ENCODE measurements at places on chromosomes 7 and 10. TPM values are rescaled to one million over a fixed set of nuclear protein-coding genes. Genes with fewer than 3 reads are reported as not detected.

The TMEM176A gene
- total RNA-seq, result 11.6 TPM

The LIPF gene
- total RNA-seq, result not detected

- no peaks in the 10 kb centered on the region for H3K4me1 ChIP-seq
- no peak overlapping the region for H3K4me3 ChIP-seq
- H3K27me3 ChIP-seq, result no peaks in the 10 kb centered on the region
- H3K36me3 ChIP-seq, result no peaks in the 10 kb centered on the region
Observed at GRCh38 chr7:147524726-147525250, 1065.8 kb upstream of the C7orf33 start.

GRCh38 chr7:137829337-137829992 lies 17.3 kb downstream of the DGKI start:
- no peak for DNase-seq
- H3K4me3 ChIP-seq, result no peak overlapping the region
- H3K36me3 ChIP-seq, result no peaks in the 10 kb centered on the region

DNA sequence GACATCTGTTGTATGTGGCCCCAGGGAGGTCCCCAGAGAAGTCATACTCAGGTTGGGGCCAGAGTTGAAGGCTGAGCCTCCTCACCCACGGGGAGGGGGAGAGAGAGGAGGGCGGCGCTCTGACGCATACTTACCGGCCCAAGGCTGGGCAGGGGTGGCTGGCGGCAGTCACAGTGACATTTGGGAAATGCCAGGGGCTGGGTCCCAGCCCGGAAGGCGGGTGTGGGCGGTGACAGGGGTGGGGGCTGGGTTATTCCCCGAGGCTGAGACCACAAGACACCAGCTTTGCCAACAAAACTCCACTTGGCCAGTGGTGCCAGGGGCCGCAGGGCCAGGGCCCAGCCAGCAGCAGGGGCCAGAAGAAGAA lies 41.1 kb downstream of the RASGEF1A start:
- H3K4me3 ChIP-seq, result no peak overlapping the region
- no peak for DNase-seq
- H3K36me3 ChIP-seq, result no peaks in the 10 kb centered on the region
- peaks cover 9% of the 10 kb centered on the region for H3K27me3 ChIP-seq
- H3K4me1 ChIP-seq, result peaks cover 15% of the 10 kb centered on the region
